Coronary artery (tissue), 2 donors: ENCODE measurements at places on chromosomes 11 and 22.

DNA sequence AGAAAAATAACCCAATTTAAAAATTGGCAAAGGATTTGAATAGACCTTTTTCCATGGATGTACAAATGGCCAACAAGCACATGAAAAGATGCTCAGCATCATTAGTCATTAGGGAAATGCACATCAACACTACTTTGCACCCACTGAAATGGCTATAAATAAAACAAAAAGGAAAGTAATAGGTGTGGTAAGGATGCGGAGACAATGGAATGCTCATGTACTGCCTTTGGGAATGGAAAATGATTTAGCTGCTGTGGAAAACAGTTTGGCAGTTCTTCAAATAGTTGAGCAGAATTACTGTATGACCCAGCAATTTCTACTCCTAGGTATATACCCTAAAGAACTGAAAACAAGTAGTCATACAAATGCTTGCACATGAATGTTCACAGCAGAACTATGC, 37.4 kb downstream of the LARGE2 start:
- no peak for DNase-seq

DNA sequence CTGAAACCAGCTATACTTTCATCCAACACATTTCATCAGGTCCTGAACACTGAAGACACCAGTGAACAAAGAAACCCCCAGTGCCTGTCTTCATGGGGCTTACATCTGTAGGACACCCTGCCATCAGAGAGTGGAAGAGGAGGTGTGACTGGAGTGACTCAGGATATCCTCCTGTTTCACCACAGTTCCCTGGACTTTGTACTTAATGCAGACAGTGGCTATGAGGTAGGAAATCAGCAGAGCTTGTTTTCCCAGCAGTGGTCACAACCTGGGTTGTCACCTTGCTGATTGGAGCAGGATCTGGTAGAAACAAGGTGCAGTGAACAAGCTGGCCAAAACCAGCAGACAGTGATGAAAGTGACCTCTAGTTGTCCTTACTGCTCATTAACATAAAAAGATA, 128.8 kb downstream of the KIRREL3 start:
- DNase-seq: no peak

DNA sequence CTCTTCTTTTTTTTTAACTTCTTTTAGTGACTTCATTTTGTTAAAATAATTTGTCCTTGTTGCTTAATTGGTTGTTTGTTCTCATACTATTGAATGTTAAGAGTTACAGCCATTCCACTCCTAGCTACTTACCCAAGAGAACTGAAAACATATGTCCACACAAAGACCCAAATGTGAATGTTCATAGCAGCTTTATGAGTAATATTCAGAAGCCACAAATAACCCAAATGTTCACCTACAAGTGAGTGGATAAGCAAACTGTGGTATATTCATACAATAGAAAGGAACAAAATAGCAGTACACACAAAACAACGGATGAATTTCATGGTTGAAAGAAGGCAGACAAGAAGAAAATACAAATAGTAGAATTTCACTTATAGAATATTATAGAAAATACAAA, 1.4 kb upstream of the OR4D11 start:
- DNase-seq: no peak

DNA sequence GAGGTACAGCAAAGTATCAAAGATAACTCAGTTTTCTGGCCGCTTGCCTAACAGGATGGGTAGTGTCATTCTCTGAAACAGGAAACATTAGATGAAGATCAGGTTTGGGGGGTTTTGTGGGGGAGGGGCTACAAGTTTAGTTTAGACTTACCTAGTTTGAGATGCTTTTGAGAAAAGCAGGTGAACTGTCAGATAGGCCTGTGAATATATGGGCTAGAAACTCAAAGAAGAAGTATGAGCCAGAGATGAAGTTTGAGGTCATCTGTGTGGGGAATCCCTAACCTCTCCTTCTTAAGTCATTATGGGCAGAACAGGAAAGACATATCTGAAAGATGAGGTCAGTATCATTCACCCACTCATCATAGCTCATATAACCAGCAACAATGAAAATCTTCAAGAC, 11.9 kb downstream of the HOATZ start:
- no peak for DNase-seq

DNA sequence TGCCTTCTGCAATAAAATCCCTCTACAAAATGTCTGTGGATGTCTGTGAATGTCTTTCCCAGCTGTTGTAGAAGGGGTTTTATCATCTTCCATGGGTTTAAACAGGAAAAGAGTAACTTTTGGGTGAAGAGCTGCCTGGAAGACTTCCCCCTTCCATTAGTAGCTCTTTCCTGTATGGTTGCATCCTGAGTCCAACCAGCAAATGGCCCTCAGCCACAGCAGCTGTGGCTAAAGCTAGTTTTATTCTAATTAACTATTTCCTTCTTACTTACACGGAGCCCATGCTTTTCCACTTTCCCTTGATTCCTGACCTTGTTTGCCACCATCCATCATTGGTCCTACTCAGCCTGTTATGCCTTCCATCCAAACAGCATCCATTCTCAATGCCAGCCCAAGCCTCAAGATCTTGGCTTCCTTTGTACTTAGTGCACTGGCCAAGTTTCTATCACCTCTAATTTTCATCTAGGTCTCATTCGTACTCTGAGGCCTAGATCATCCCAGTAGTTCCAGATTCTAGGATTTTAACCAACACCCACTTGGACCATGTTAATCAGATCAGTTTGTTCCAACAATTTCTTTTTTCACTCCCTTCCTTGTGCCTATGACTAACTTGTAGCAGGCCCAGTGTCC, 41.5 kb upstream of the CADM1 start:
- DNase-seq: no peak

DNA sequence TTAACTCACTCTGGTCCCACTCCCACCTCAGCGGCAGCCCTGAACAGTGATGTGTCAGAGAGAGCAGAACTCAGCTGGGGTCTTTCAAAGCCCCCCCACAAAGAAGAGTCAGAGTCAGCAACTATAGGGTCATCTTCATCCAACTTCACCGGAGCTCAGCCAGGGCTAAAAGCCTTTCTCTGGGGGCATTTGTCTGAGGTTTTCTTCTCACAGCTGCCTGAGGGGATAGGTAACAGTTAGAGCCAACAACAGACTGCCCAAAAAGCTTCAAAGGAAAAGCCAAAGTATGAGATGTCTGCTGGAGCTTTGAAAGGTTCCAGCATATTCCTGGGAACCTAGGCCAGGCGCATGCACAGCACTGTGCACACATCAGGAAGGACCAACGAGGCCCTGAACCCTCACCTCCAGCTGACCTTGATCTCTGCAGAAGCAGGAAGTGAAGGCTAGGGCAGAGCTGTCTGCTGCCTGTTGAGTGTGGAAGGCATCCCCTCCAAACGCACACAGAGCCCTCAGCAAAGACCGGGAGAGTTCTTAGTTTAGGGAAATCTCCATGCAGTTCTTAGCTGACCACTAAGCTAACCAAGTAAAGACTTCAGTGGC, 28.1 kb upstream of the COMT start:
- DNase-seq: no peak
